GF-D8 (cell line): ENCODE measurements at places on chromosomes 3 and 15.

DNA sequence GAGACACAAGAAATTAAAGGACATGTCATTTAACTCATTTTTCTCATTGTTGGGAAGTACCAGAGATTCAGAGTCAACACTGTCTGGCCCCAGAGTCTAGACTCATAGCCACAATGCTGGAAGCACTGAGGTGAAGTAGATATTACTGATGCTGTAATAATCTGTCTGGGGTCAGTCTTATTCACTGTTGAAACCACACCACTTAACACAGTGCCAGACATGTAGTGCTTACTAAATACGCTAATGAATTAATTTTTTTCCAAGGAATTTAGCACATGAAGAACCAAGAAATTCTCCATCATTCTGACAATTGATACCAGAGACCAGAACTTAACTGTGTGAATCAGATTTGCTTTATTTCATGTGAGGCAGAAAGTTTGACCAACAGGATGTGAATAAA, 150.8 kb upstream of the STAC start:
- DNase-seq: no peak

- DNase-seq: no peak
These were observed 19.5 kb downstream of the COPS2 start for GRCh38 chr15:49135911-49136310.

DNA sequence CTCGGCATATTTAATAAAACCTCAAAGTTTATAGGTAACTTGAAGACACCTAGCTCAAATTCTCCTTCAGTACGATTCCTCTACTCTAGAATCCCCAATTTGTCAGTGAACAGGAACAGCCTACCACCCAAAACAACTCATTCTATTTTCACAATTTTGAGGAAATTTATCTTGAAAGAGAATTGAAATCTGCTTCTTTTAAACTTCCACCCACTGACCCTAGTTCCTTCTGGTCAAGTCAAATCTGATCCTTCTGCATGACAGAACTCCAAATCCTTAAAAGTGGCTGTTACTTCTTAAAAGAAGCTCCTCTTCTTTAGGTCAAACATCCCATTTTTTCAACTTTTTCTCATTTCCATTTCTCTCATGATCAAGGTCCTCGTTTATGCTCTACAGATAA, 4.4 kb downstream of the GABPB1 start:
- DNase-seq: no peak

- DNase-seq: peak; percentile 59
These were observed 198.7 kb downstream of the AKAP13 start for GRCh38 chr15:85578941-85579701.

DNA sequence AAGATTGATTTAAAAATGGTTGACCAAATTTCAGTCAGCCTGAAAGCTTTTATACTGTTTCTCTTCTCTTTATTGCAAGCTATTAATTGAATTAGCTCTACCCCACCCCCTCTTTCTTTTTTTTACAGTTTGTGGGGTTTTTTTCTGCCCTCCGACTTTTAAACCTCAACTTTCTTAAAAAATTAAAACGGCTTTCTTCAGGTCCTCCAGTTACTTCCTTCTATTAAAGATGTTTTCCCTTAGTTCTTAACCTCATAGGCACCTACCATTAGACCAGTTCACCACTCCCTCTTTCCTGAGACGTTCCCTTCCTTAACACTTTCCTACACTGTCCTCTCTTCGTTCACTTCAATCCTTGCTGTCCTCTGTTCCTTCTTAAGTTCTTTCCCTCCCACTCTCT, 52.4 kb downstream of the ATP8B4 start:
- DNase-seq: no peak
